Glutamatergic neuron (in vitro differentiated cells): ENCODE measurements at places on chromosomes 1 and 21. TPM values are rescaled to one million over a fixed set of nuclear protein-coding genes. Genes with fewer than 3 reads are reported as not detected.
A peak's percentile ranks its signal among the peaks of the same experiment; 100 is the strongest.

- DNase-seq: no peak
Measured at GRCh38 chr1:219339466-219339865, 165.8 kb downstream of the LYPLAL1 start.

GNG4 gene
- 124 TPM for total RNA-seq

GRCh38 chr1:53979712-53980450 lies 33.7 kb downstream of the LRRC42 start:
- peak; percentile 48 for DNase-seq

DNA sequence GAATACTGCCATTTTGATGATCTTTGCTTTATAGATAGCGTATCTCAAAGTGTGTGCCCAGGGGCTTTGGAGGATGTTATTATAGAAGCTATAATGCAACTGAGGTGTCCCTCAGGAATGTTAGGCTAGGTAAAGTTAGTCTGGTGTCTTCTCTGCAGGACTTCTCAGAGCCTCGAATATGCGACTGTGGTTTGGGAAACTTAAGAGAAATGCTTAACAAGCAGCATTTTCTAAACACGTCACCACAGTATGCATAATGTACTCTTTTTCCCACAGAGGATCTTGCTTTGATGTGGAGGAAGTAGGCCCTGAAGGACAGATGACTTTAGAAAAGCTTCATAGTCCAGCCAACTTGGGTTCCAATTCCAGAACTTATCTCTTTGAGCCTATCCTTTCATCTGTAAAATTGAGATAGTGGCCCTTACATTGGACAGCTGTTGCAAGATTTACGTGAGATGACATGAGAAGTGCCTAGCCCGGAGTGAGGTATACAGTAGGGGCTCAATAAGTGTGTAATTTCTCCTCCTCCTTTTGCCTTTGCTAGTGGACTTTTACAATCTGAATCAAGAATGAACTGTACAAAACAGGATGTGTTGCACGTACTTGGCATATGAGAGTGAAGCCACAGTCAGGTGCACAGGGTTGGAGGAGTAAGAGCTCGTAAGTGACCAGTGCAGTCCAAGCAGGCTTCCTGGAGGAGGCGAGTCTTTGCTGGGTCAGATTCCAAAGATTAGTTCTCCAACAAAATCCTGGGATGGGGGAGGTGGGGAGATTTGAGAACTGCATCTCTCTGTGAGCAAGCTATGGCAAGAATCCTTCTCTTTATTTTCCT lies 29.7 kb upstream of the TRABD2B start:
- no peak for DNase-seq

CPTP gene
- 18.7 TPM for total RNA-seq

DNA sequence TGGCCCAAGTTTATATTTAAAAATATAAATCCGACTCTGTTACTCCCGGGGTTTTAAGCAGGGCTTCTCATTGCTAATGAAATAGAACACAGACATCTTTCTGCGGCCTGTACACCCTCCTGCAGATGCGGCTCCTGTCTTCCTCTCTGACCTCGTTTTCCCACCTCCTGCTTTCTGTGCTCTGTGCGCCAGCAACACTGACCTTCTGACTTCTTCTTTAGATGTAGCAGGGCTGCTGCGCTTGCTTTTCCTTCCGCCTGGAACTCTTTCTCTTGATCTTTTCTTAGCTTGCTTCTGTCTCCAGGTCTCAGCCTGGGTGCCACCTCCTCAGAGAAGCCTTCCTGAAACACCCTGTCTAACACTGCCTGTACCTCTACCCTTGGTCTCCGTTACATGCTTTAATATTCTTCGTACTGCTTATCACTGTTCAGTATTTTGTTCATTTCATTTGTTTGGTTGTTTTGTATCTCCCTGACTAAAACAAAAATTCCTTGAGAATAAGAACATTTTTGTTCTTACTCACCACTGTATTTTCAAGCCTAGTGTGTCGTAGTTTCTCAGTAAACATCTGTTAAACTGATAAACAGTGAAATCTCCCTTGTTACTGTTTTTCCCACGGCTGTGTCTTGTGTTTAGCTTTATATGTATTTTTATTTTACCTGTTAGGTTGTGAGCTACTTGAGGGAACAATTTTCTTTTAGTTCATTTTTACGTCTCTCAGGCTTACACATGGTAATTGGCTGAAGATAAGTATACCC lies 79.0 kb downstream of the ST3GAL3 start:
- no peak for DNase-seq

- DNase-seq: no peak
Measured at GRCh38 chr1:157319567-157319966, 181.4 kb upstream of the ETV3 start.

DNA sequence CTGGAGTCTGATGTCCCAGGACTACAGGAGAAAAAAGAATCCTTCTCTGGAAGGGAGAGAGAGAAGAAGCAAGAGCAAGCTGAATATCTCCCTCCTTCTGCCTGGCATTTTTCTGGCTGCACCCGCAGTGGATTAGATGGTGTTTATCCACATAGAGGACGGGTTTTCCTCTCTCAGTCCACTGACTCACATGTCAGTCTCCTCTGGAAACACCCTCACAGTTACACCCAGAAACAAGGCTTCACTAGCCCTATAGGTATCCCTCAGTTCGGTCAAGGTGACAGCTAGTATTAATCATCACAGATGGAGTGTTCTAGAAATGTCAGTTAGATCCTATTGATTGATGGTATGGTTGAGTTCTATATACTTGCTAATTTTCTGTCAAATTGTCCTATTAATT lies 87.9 kb downstream of the RHOU start:
- no peak for DNase-seq

DNA sequence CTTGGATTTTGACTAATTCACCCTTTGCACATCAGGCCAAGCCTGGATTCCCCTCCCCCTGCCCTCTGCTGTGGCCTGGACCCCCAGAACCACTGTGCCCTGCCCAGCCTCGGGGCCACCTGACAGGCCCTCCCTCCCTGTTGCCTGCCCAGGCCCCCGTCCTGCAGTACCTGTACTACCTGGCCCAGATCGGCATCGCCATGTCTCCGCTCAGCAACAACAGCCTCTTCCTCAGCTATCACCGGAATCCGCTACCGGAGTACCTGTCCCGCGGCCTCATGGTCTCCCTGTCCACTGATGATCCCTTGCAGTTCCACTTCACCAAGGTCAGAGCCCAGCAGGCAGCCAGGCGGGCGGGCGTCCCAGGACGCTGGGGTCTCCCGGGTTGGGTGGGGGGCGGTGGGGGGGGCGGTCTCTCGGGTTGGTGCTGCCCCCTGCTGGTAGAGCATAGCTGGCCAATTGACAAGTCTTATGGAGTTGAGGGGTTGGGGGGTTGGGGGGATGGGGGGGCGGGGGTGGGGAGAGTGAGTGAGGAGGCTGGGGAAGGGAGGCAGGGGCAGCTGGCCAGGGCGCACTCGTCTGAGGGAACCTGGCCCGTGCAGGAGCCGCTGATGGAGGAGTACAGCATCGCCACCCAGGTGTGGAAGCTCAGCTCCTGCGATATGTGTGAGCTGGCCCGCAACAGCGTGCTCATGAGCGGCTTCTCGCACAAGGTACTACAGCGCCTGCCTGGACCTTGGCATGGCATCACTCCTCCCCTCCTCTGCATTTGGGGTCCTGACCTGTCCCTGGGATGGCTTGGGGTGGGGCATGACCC lies 10.7 kb downstream of the AMPD2 start:
- no peak for DNase-seq
